ENCODE measurements at places on chromosomes 12 and 14. TPM values are rescaled to one million over a fixed set of nuclear protein-coding genes. Genes with fewer than 3 reads are reported as not detected.

- no peak for DNase-seq
- H3K4me1 ChIP-seq: no peaks in the 10 kb centered on the region
- no peaks in the 10 kb centered on the region for H3K27me3 ChIP-seq
- no peak overlapping the region for H3K27ac ChIP-seq
These were observed 887.0 kb downstream of the TMTC2 start for GRCh38 chr12:83573671-83574070.

Gene RHOJ
- not detected for total RNA-seq

GRCh38 chr12:111699-112493 is 45.3 kb downstream of the IQSEC3 start:
- DNase-seq: no peak
- H3K27me3 ChIP-seq: peaks cover 28% of the 10 kb centered on the region
- H3K4me3 ChIP-seq: no peak overlapping the region
- H3K4me1 ChIP-seq: peaks cover 8% of the 10 kb centered on the region
- H3K27ac ChIP-seq: no peak overlapping the region

DNA sequence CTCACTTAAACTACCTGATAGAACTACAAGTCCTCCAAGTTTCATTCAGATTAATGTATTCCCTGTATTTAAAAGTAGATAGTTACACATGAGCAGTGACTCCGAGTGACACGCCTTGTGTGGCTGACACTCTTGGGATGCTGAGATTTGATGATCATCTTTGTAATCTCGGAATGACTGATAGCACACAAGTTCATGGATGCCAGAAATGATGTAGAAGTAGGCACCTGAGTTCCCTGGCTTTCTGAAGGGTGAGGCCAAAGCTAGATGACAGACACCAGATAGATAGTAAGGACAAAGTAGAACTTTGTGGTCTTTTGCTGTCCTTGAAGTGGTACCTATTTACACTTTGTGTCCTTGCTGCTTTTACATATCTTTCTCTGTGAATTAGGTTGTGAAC is 491.2 kb downstream of the PCNX1 start:
- H3K27ac ChIP-seq: peak overlapping the region; percentile 54
- peaks cover 1% of the 10 kb centered on the region for H3K36me3 ChIP-seq
- no peak for DNase-seq

GRCh38 chr14:51548187-51548586 is 103.5 kb upstream of the FRMD6 start:
- no peaks in the 10 kb centered on the region for H3K36me3 ChIP-seq
- H3K27me3 ChIP-seq: peaks cover 5% of the 10 kb centered on the region
- H3K4me1 ChIP-seq: no peaks in the 10 kb centered on the region
- no peak for DNase-seq
- no peak overlapping the region for H3K27ac ChIP-seq

Gene PTGER2
- 6.2 TPM for total RNA-seq

DNA sequence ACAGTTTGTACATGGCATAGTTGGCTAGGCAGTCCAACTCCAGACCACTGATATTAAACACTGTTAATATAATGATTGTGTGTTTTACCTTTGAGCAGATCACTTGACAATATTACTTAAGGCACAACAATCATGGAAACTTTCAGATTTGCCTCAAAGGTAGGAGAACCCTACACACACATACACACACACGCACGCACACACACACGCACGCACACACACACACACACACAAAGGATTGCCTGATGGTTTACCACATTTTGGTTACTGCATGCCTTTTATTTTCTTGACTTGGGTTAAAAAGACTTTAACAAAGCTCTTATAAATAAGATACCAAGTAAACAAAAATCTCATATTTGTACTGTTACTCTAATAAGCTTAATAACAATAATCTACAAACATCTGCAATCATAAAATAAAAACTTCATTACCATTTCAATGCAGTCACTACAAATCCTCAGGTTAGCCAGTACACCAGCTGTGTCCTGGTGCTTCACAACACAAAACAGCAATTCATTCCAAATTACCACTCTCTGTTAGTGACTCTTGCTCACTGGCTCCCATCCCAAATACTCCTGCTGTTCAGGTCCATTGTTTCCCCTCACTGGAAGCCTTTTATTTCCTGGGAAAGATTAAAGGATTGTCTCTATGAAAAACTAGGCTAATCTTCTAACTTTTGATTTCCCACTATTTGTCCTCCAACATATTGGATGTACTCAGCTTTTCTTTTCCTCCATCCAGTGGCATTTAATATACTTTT is 175.2 kb upstream of the ATP2B1 start:
- no peaks in the 10 kb centered on the region for H3K36me3 ChIP-seq
- no peak overlapping the region for H3K4me3 ChIP-seq
- H3K27me3 ChIP-seq: no peaks in the 10 kb centered on the region
- peaks cover 32% of the 10 kb centered on the region for H3K4me1 ChIP-seq
- H3K27ac ChIP-seq: no peak overlapping the region

Gene SRRM4
- not detected for total RNA-seq

Gene PLCZ1
- total RNA-seq: not detected

- no peak overlapping the region for H3K4me3 ChIP-seq
- H3K36me3 ChIP-seq: no peaks in the 10 kb centered on the region
- DNase-seq: no peak
- H3K27me3 ChIP-seq: no peaks in the 10 kb centered on the region
- peaks cover 11% of the 10 kb centered on the region for H3K4me1 ChIP-seq
These were observed 41.0 kb downstream of the HECTD4 start for GRCh38 chr12:112341046-112341825.

DNA sequence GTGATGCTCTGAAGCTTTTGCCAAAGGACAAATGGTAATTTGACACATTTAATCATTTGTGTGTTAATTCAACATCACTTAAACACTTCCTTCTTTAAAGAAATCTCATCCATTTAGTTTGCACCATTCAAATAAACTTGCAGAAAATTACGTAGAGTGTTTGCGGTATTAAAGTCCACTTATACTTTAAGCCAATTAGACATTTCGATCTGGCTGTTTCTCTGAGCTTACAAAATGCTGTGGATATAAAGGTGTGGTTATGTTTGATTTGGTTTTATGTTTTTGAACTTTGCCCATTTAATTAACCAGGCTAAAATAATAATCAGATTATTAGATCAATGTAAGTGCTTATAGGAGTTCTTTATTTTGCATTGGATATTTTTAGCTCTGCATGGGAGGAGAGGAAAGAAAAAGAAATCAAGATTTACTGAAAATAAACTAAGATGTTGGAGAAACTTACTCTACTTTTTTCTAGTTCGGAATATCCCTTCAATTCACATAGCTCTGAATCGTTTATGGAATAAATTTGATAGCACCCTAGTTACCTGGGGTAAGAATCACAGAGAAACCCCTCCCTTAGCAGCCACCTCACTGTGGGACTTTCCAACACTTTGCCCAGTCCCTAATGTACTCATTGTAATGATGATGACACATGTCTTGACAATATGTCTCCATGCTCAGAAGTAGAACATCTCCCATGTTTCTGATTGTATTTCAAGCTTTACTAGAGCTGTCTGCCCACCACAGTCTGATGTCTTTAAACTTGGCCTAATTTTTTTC is 268.0 kb downstream of the BTG1 start:
- DNase-seq: peak; percentile 43
- H3K36me3 ChIP-seq: peaks cover 7% of the 10 kb centered on the region
- H3K27ac ChIP-seq: peak overlapping the region; percentile 98
- peaks cover 60% of the 10 kb centered on the region for H3K4me1 ChIP-seq
- H3K4me3 ChIP-seq: peak overlapping the region; percentile 87

DNA sequence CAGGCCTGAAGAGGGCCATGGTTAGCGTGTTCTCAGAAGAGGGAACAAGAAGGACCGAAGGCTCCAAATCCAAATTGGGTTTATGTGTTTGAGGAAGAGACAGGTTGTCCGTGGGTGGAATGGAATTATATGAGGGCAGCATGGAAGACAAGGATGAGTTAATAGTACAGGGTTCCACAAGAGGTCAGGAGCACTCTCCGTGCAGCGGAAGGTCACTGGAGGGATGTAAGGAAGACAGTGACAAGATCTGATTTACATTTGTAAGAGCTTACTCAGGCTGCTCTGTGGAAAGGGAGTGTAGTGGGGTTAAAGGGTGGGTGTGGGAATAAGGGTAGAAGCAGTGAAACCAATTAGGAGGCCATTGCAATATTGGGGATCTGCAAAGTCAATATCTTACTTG is 97.0 kb downstream of the TPH2 start:
- DNase-seq: no peak
- no peak overlapping the region for H3K4me3 ChIP-seq

DNA sequence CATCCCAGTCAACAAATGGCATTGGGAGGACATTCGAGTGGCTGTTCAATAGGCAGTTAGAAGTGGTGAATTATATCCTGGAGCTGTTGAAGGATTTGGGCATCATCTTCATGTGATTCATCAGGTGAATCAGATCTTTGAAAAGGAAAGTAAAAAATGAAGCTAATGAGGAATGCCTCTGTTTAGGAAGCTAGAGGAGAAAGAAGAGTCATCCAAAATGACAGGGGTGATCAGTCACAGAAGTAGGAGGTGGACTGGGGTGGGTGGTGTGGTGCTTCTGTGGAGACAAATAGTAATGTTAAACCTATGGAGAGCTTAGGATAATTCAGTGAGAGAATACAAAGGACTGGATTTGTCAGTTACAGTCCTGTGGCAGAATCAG is 32.7 kb downstream of the DIP2B start:
- peak overlapping the region; percentile 37 for H3K4me3 ChIP-seq
- no peak for DNase-seq
- peaks cover 56% of the 10 kb centered on the region for H3K4me1 ChIP-seq
- peak overlapping the region; percentile 21 for H3K27ac ChIP-seq

GRCh38 chr12:45388545-45388944 is 172.7 kb downstream of the ANO6 start:
- no peak for DNase-seq
- H3K4me3 ChIP-seq: no peak overlapping the region
- H3K36me3 ChIP-seq: peaks cover 21% of the 10 kb centered on the region
- no peaks in the 10 kb centered on the region for H3K4me1 ChIP-seq
- no peaks in the 10 kb centered on the region for H3K27me3 ChIP-seq
- no peak overlapping the region for H3K27ac ChIP-seq

DNA sequence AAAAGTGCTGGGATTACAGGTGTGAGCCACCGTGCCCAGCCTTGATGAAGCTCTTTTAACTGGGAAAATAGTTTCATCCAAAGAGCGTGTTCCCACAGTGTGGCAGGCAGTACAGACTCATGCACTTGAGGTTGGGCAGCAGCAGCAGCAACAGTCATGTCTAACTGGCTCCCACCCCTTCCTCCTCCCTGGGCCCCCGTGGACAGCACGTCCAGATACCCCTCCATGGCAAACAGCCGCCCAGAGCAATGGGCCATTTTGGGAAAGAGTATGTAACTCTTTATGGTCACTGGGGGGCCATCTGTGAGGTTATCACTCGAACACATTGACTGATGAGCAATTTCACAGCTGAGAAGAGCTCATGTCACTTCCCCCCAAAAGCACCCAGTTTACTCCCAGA is 279.1 kb upstream of the NOS1 start:
- no peaks in the 10 kb centered on the region for H3K36me3 ChIP-seq
- no peak overlapping the region for H3K27ac ChIP-seq
- no peak for DNase-seq
- no peaks in the 10 kb centered on the region for H3K27me3 ChIP-seq
- no peak overlapping the region for H3K4me3 ChIP-seq

All from activated T-cell treated with anti-CD3 and anti-CD28 coated beads, Interleukin-2, amount 50 U/mL, for 72 hours (primary cell).